ENCODE measurements at places on chromosomes 16 and 17. TPM values are rescaled to one million over a fixed set of nuclear protein-coding genes. Genes with fewer than 3 reads are reported as not detected.
A peak's percentile ranks its signal among the peaks of the same experiment; 100 is the strongest.

GRCh38 chr17:40953881-40954280 lies 12.9 kb downstream of the KRT39 start:
- DNase-seq, result no peak

- DNase-seq, result no peak
Measured at GRCh38 chr17:81635973-81636504, 873 bp downstream of the NPLOC4 start.

- DNase-seq, result peak; percentile 64
Measured at GRCh38 chr16:2251296-2252111, at the start of gene ECI1. Gene ECI1 (minus strand): TSS chr16:2251587. CDS start chr16:2251566, 21 bp downstream.

DNA sequence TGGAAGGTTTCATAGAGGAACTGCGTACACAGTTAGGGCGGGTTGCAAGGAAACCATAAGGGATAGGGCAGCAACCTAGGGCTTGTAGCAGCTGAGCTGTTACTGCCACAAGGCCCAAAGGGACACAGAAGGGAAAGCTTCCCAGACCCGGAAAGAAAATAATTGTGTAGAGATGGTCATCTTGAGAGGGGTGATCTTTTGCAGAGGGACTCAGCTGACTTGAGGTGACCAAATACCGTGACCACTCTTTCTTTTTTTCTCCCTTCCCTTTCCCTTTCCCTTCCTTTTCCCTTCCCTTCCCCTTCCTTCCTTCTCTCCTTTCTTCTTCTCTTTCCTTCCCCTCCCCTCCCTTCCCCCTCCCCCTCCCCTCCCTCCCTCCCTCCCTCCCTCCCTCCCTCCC lies 8.5 kb upstream of the CREBBP start:
- no peak for DNase-seq

DNA sequence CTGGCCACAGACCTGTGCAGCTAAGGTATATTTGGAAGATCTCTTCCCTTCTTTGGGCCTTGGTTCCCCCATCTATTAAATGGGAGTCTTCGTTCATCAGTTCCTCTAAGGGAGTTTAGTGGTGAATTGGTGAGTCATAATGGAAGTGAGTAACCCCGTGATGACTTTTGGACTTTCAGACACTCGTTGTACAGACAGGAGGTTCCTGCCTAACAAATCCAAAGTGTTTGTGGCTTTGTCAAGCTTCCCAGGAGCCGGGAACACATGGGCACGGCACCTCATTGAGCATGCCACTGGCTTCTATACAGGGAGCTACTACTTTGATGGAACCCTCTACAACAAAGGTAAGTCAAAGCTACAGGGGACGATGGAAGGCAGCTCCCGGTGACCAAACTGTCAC lies 40.4 kb downstream of the WSCD1 start:
- no peak for DNase-seq

GRCh38 chr17:76247304-76247703 lies 7.0 kb upstream of the RNF157 start:
- no peak for DNase-seq

- peak; percentile 62 for DNase-seq
Measured at GRCh38 chr17:44385287-44386181, 3.9 kb downstream of the ITGA2B start.

DNA sequence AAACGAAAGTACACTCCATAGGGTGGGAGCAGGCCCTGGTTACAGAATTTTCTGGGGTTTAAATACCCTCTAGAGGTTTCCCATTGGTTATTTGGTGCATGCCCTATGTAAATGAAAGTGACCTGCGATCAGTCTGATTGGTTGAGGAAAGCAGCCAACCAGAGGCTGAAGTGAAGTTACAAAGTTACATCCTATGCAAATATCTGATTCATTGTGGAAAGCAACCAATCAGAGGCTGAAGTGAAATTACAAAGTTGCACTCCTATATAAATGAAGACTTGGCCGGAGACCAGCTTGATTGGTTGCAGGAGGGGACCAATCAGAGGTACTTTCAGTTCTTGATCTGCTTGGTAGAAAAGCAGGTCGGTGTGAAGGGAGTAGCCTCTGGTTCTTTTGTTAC lies 24.4 kb downstream of the NAA60 start:
- no peak for DNase-seq

DNA sequence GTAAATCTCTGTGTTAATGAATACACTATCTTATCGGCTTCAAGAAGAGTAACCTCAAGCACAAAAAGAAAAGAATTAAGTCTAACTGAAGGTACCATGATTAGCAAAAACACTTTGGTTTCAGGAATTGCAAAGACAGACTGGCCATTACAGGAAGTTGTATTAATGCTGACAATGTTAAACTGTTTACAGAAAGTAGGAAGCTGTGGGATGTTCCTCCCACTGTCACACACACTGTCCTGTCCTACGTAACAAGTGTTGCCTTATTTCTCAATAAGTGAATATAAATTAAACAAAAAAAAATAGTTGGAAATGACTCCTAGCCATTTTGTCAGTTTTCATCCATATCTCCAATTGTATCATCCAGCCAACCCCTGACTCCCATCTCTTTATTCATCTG lies 8.6 kb downstream of the GNA13 start:
- DNase-seq, result no peak

GRCh38 chr17:49193513-49194296 lies 16.7 kb downstream of the GNGT2 start:
- peak; percentile 62 for DNase-seq

DNA sequence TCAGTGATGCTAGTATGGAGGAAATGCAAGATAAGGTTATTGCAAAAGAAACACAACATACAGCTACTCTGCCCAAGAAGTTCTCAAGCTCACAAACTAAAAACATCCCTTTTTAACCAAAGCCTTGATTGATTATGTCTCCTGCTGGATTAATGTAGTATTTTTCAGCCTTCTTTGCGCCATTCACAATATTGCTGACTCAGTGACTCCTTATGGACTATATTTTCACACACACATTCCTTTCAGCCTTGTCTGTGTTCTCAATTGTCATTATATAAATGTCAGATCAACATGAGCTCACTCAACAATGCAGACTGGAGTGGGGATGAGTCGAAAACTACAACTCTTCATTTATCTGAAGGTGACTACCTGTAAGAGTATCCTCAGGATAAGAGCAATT lies 579.3 kb upstream of the CDH8 start:
- DNase-seq, result no peak

- DNase-seq, result no peak
Measured at GRCh38 chr17:32331243-32332040, 10.5 kb downstream of the C17orf75 start.

GRCh38 chr16:20956319-20956718 lies 55.7 kb downstream of the LYRM1 start:
- DNase-seq, result no peak

GRCh38 chr16:86257546-86257945 lies 252.8 kb upstream of the FOXF1 start:
- DNase-seq, result no peak

- no peak for DNase-seq
Measured at GRCh38 chr17:66354472-66354871, 52.1 kb downstream of the PRKCA start.

DNA sequence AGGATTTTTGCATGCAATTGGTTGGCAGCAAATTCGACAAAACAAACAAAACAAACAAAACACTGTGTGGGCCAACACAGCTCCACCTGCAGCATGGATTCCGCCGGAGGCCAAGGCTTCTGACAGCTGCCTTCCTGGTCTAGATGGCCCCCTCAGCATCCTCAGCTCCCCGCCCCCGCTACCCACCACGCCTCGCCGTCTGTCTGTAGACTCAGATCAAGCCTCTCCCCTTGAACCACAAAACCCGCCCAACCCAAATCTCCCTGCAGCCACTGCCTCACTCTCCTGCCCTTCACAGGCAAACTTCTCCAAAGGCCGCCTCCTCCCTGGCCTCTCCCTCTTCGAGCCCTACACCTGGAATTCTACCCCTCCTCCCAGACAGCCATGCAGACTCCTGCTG lies 57.9 kb downstream of the RTN4RL1 start:
- no peak for DNase-seq

- no peak for DNase-seq
Measured at GRCh38 chr16:73697336-73697735, 599.3 kb upstream of the PSMD7 start.

GRCh38 chr16:12293017-12293618 lies 316.6 kb downstream of the SNX29 start:
- no peak for DNase-seq

TUFM gene
- 148 TPM for polyA plus RNA-seq

PPY gene
- not detected for polyA plus RNA-seq

PRSS53 gene
- 4.7 TPM for polyA plus RNA-seq

ZFHX3 gene
- polyA plus RNA-seq, result 11.8 TPM

CACNB1 gene
- polyA plus RNA-seq, result 7.4 TPM

IL17C gene
- polyA plus RNA-seq, result 0.13 TPM

FKBP10 gene
- polyA plus RNA-seq, result 84.5 TPM

All from urinary bladder (tissue), 4 donors.